HTR-8/SVneo (cell line): ENCODE measurements at places on chromosomes 1 and 21.
A peak's percentile ranks its signal among the peaks of the same experiment; 100 is the strongest.

GRCh38 chr1:209672705-209673630 is 2.2 kb upstream of the G0S2 start:
- no peak for DNase-seq

DNA sequence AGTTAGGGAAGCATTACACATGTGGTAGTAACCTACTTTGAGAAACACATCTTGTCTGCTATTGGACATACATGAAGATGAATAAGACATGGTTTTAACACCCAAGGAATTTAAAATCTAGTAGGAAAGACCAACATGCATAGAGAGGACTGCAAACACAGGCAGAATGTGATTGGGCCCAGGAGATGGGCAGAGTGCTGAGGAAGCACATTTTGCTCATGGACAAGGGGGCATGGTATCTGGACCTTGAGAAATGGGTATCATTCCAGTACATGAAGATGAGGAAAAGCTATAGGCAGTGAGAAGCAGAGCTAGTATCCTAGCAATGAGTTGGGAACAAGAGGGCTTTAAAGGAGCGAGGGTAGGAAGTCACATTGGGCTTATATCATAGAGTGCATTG is 142.7 kb downstream of the SPATA46 start:
- no peak for DNase-seq

DNA sequence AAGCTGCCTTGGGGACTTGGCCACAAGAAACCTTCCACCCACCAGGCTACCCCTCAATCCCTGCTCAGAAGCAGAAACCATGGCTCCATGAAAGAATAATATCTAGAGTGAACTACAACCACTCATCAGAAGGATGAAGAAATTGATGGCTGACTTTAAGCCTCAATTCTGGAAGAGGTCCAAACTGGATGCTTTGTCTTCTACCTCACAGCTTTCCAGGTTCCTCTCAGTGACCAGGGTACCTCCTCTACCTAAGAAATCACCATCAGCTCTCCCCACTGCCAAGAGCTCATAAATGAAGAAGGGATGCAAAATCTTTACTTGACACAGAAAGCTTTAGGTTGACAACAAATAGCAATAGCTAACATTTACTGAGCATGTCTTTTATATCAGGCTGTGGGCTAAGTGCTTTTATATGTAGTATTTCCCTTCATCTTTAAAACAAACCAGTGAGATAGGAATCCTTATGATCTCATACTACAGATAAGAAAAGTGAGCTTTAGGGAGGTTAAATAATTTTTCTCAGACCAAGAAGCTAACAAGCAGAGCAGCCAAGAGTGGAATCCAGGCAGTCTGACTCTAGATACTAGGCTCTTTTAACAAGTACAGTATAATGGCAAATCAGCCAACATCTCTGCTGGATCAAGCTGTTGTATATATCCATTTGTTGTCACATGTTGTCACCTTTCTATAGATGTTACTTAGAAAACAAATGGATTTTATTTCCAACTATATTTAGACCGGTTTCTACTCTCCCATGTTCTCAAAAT is 243.0 kb upstream of the SGIP1 start:
- no peak for DNase-seq

- no peak for DNase-seq
These were observed 536.3 kb downstream of the KIF26B start for GRCh38 chr1:245690946-245691541.

DNA sequence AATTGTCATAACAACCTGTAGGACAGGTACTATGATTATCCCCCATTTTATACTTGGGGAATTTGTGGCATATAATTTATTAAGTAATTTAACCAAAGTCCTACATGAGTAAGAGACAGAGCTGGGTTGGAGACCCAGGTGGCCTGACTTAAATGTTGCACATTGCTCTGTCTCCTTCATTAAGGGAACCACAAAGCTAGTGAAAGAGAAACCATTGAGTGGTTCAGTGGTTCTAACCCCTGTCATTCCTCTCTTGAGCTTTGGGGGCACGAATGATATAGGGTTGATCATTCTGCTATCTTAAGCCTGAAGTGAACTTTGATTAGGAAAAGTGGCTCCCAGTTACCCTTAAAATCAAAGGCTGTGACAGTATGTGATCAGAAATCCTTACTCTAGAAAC is 5.3 kb upstream of the MAP3K7CL start:
- no peak for DNase-seq

DNA sequence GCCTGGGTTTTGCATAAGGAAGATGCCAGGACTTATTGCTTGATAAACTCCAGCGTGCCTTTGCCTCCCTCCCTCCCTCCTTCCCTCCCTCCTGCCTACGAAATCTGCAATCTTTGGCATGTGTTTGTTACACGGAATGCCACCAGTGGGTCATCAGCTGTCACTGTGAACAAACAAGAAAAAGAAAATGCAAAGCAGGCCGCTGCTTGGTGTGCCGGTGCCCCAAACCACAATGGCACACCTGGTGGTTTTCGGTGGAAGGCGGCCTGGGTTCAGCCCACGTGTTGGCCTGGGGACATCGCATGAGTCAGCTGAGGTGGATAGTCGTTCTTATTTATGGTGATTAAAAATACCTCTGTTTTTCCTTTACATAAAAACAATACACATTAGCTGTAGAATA is 16.3 kb upstream of the IFNLR1 start:
- DNase-seq, result no peak

GRCh38 chr1:240193679-240194078 is 102.0 kb downstream of the FMN2 start:
- DNase-seq, result no peak

DNA sequence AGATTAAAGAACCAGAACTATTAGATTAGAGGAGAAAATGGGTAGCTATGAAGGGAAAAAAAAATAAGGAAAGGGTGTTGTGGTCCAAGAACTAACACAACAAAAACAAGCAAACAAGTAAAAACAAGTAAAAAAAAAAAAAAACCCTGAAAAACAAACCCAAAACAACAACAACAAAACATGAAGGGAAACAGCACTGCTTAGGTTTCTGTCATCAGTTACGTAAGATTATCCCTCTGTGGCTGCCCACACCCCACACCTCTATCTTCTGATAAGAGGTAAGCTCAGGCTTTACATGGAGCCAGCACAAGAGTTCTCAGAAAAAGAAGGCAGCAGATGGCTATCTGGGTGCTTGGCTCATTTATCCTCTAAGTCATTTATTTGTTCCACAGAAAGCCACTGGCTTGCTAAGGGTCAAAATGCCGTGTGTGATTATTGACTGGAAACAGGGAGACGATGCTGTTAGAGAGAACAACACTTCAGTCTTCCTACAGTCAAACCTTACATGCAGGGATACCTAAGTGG is 57.5 kb downstream of the KIAA0319L start:
- DNase-seq, result no peak

GRCh38 chr1:101407505-101408211 is 170.8 kb downstream of the S1PR1 start:
- no peak for DNase-seq

DNA sequence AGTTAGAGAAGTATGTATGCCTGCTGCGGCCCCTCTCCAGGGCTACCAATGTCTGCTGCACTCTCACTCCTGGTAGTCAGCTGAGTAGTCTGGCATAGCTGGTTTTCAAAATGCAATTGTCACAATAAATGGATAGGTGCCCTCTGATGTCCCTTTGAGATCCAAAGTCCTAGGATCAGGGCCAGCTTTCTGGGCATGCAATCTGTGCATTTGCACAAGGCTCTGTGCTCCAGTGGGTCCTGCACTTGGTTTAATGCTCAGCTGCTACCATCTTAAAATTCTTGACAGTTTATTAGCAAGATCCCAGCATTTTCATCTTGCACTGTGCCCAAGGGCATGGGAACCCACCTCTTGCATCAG is 233.8 kb downstream of the LTN1 start:
- DNase-seq, result no peak

- DNase-seq, result no peak
These were observed 130.2 kb downstream of the DUSP10 start for GRCh38 chr1:221611656-221612046.

DNA sequence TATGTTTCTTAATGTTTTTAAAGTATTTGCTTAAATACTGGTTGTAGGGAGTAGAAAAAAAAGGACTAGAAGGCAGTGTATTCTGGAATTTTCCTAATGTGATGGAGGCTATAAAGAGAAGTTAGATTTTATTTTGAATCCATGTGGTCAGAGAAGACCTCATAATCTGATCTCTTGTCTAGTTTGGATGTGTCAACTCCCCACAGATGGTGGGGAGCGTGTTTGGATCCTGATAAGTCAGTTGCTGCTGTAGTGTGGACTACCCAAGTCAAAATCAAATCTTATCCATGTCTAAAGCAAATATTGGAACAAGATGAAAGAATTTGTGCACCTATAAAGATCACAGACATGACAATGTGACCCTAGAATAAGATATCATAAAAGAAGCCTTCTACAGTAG is 918.0 kb downstream of the LTN1 start:
- no peak for DNase-seq

DNA sequence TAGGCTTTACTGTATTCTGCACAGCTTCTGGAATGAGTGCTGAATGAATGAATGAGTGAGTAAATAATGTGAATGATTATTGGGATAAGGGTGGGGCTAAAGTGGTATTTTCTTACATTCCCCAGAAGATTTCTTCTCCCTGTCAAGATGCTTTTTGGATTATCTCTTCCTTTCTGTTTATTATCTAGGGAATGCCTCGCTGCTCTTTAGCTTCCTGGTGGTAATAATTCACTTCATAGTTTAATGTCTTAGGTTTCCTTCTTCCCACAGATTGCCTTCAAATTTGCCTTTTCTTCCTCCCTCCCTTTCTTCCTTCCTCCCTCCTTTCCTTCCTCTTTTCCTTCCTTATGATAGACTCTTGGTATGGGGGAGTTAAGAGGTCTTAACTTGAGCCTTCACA is 24.0 kb downstream of the DDR2 start:
- no peak for DNase-seq

GRCh38 chr1:214557952-214558735 is 6.7 kb upstream of the PTPN14 start:
- peak; percentile 86 for DNase-seq

DNA sequence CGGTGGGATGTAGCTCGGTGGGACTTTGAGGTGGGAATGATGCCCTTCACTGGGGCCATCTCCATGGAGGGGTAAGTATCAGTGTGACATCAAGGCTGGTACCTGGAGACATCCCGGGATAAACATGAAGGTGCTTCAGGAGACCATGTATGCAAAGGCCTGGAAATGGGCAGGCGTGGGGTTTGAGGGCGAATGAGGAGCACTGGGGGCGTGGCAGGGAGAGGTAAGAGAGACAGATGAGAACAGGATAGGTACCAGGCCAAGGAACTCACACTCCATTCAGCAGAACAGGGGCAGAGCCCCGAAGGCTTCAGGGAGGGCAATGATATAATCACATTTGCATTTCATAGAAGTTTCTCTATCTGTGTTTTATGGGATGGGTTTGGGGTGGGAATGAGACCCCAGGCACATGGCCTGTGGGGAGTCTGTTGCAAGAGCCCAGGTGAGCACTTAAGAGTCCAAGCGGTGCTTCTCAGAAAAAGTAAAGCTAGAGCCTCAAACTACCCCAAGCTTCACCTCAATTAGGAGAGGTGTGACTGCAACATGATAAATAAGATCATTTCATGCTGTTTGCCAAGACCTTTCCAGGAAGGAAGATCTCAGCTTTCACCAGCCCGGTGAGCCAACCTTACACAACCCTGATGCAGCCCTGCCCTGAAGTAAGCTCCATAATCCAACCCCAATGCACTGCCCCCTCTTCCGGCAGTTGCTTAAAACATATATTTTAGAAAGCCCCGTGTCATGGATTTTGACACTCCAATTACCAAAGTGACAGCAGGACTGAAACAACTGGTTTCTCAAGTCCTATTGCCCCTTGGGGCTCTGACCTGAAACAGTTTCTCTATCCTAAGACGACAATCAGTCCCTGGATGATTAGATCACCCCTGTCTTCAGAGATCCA is 7.4 kb downstream of the S100A9 start:
- DNase-seq, result no peak

- DNase-seq, result no peak
These were observed 203.2 kb downstream of the C1orf94 start for GRCh38 chr1:34379911-34380310.

DNA sequence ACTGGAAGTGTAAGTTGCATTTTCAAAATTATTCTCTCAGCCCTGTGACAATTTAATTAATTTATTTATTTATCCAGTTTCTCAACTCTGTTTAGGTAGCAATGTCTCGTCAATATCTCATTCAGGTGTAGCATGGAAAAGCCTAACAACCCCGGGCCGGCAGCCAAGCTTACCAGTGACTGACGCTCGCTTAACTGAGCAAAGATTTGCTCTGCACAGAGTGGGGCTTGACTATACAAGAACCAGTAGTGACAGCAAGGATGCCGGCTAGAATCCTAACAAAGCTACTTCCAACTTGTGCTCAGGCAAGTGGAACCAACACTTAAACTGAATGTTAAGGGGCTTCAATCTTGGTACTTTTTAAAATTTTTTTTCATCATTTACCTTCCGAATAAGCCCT is 80.9 kb upstream of the ESRRG start:
- DNase-seq, result no peak

GRCh38 chr1:70090875-70091274 is 114.5 kb downstream of the LRRC40 start:
- DNase-seq, result peak; percentile 12

DNA sequence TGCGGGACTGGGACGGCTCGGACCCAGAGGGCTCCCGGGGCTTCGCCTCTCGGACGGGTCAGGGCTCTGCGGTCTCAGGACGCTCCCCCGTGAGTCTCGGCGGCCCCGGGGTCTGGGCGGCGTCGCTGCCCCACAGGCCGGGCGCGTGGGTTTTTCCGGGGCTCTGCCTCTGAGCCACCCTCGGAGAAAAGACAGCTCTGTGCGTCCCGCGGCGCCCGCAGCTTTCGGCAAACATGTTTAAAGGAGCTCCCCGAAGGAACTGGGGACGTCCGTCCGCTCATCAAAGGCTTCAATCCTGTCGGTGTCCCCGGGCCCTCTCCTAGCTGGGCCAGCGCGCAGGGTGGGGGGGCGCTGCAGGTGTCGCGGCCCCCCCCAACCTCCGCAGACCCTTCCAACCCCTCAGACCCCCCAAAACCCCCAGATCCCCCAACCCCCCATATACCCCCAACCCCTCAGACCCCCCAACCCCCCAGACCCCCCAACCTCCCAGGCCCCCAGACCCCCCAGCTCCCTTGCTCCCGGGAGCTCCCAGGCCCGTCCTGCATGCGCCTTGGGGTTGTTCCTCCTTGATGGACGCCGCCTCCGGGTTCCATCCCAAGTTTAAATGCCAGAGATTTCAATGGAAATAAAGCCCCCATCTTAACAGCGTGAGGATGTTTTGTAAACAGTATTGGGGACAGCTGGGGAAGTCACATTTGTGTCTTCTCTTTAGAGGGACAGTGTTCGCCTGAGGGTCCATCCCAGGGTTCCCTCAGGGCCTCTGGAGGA is 996 bp upstream of the C1orf159 start:
- no peak for DNase-seq

DNA sequence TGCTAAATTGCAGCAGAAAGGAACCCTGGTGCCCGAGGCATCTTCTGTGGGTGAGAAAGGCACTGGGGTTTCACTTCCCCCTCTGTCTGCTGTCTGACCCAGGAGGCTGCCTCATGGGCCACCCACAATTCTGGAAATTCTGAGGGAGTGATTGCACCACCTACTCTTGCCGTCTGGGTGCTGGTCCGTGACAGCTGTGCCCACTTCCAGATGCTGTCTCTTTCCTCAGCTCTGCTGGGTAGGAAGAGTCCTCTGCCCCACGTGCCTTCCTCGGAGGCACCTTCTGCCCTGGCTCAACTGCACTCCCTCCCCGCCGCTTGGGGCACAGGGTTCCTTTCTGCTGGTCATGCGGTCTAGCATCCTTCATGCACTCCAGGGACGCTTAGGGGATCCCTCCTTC is 96.3 kb downstream of the ARHGEF10L start:
- no peak for DNase-seq

GRCh38 chr1:229225331-229225782 is 45.6 kb upstream of the RAB4A start:
- DNase-seq, result no peak
